EH (cell line): ENCODE measurements at places on chromosomes 12 and 14.

GRCh38 chr12:70971001-70971794, 50.7 kb upstream of the PTPRR start:
- no peak for DNase-seq

DNA sequence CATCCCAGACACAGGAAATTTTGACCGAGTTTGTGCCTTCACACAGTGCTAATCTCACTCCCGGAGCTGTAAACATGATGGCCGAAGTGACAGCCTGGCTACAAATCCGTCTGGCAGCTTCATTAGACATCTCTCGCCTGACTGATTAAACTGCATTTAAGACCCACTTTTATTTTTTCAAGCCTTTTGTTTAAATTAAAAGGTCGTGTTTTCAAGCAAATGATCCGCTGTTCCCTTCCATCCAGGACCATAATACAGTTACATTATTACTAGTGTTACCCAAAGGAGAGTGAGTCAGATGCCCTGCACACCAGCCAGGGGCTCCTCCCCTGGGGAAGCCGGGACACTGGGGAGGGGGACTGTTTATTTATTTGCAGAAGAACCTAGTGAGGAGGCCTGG, 200.2 kb downstream of the EXOC5 start:
- no peak for DNase-seq

DNA sequence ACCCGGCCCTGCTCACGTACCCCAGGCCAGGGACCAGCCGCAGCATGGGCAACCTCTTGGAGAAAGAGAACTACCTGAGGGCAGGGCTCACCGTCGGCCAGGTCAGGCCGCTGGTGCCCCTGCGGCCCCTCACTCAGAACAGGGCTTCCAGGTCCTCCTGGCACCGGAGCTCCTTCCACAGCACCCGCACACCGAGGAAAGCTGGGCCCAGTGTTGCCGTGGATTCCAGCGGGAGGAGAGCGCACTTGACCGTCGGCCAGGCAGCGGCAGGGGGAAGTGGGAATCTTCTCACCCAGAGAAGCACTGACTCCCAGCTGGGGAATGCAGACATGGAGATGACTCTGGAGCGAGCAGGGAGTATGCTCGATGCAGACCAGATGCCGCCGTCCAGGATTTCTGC, 7.9 kb upstream of the VAMP1 start:
- peak; percentile 92 for DNase-seq

DNA sequence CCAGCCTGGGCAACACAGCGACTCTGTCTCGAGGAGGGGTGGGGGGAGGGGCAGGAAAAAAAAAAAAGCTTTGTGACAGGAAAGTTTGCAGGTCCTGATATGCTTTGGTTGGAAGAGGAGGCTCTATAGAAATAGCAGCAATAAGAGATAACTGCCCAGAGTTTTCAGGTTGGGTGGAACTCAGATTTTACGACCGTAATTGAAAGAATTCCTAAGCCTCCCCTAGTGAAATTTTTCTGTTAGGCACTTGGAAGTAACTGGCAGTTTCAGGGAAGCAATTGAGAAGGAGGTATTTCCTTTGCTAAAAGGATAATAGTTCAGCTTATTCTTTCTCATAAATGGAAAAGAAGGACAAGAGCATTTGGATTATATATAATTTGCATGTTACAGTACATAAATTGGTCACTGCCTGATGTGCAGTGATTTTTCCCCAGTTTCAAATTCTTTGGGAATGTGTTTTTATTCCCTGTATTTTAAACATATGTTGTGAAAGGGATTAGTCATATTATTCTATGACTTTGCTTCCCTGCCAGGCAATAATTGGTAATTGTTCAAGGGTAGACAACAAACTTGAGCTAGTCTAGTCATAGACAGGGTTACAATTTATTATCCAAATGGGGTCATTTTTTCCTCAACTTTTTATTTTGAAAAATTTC, 452.8 kb downstream of the AEBP2 start:
- peak; percentile 58 for DNase-seq

GRCh38 chr12:47014474-47014873, 64.9 kb upstream of the PCED1B start:
- DNase-seq = peak; percentile 89

DNA sequence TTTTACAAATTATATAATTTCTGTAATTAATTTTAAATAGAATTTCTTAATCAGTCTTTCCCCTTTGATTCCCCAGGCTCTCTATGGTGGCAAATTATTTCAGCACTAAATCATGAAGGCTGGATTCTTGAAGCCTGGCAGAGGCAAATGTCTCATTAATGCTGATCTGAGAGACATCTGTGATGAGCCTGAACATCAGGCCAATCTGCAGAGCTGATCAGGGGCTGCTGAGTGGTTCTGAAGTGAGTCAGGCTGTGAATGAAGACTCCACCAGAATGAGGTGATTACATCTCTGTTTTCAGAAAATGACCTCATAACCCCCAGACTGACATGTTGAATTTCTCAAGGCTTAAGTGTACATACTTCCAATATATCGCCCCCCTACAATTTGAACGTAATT, 124.2 kb upstream of the MIS18BP1 start:
- DNase-seq = no peak

GRCh38 chr14:32991691-32992090, 53.0 kb downstream of the NPAS3 start:
- DNase-seq = peak; percentile 18

- DNase-seq = peak; percentile 68
These were observed 17.9 kb downstream of the HRK start for GRCh38 chr12:116863275-116863767.
